ENCODE measurements at places on chromosomes 4 and X.

DNA sequence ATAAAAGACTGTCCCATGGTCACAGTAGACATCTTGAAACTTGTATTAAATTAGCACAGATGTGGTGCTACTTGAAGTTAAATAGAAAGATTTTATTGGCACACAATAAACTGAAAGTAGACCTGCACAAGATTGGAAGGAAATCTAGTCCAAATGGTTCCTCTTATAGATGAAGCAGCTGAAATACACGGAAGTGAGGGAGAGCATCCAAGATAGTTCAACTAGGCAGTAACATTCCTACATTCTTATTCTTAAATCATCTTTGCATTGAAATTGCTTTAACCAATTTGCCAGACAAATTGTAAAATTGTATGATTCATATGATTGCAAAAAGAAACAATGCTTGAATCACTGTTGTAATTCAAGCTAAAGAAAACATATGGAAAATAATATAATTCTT is 87.6 kb upstream of the VCX3B start:
- DNase-seq = no peak

DNA sequence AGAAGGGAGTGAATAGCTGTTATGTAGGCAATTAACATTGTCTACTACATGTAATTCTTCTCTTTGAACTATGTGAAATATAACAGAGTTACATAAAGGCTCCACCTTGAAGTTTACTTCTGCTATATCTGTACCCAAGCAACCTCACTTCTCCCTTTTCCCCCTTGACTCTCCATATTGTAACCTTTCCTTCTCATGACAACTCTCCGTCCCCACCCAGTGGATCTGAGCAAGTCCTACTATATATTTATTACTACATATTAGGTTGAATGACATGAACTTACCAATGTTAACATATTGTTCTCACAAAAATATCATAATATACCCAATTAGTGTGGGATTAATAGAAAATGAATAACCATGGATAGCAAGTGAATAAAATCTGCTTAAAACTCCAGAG is 93.2 kb upstream of the ATP8A1 start:
- no peak for DNase-seq

DNA sequence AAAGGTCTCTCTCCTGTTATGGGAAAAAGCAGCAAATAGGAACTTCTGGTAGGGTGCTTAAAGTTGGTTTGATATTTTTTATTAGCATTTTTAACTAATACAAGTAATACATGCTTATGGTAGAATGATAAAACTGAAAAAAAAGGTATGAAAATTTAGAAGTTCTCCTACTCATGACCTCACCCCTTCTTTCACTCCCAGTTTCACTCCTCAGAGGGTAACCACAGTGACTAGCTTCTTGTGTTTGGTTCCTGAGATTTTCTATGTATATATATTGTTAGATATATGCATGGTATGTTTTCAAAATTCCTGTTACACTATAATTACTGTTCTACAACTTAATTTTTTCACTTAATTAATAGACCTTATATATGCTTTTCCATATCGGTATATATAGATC is 66.5 kb downstream of the AR start:
- DNase-seq = no peak

DNA sequence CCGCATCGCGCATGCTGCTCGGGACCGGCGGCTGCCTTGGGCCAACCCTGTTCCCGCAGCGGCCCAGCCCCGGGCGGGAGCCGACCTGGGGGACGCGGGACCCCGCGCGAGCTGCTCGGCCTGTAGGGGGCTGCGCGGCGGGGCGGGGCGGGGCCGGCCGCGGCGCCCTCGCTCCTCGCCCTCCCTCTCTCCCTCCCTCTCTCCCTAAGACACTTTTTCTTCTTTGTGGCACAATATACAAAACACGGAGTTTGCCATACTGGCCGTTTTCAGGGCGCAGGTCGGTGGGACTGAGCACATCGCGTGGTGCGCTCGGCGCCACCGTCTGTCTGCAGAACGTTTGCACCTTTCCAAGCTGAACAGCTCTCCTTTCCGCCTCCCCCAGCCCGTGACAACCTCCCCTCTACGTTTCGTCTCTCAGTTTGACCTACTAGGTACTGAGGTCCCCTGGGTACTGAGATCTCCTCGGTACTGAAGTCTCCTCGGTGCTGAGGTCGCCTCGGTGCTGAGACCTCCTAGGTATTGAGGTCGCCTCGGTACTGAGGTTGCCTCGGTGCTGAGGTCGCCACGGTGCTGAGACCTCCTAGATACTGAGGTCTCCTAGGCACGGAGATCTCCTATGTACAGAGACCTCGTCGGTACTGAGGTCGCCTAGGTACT is 261.1 kb upstream of the PLCXD1 start:
- no peak for DNase-seq

- peak; percentile 85 for DNase-seq
Observed at GRCh38 chrX:132480581-132481203, 8.1 kb downstream of the MBNL3 start.

GRCh38 chr4:160026721-160027120 is 923.8 kb downstream of the RAPGEF2 start:
- peak; percentile 13 for DNase-seq

- DNase-seq = no peak
Observed at GRCh38 chr4:100450449-100450848, 67.4 kb downstream of the EMCN start.

- DNase-seq = peak; percentile 32
Observed at GRCh38 chr4:102036619-102037376, 246.3 kb downstream of the BANK1 start.

- no peak for DNase-seq
Observed at GRCh38 chr4:867526-868250, 41.8 kb upstream of the CPLX1 start.

DNA sequence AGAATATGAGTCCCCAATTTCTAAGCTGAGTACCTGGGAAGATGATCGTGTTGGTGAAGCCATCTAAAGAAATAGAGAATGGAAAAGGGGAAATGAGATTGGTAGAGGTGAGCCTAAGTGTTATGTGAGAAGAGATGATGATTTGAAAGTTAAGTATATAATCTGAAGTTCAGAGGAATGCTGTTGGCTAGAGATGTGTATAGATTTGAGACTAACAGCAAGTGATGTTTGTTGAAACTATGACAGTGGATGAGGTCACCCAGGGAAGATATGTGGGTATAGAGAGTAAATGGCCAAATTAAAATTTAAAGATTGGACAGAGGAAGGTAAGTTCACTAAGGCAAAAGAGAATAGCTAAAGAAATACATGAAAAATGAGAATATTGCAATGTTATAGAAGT is 324.2 kb downstream of the MAPK10 start:
- no peak for DNase-seq

DNA sequence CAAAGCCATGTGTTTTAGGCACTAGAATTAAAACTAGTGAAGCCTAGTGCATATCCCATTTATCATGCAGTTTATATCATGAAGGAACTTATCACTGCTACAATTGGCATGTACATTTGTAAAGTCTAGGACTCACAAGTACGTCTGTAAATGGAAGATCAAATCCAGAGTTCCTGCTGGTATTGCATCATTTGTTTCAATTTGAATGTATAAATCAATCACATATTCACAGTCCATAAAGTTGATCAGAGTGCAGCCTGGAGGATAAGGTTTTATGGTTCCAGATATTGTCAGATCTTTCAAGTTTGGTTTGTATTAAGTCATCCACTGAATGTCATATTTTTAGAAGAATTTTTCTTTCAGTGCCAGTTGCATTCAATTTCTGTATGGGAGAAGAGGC is 32.6 kb upstream of the PDE5A start:
- DNase-seq = no peak

- DNase-seq = no peak
Observed at GRCh38 chr4:171025776-171026175, 787.4 kb upstream of the GALNTL6 start.

DNA sequence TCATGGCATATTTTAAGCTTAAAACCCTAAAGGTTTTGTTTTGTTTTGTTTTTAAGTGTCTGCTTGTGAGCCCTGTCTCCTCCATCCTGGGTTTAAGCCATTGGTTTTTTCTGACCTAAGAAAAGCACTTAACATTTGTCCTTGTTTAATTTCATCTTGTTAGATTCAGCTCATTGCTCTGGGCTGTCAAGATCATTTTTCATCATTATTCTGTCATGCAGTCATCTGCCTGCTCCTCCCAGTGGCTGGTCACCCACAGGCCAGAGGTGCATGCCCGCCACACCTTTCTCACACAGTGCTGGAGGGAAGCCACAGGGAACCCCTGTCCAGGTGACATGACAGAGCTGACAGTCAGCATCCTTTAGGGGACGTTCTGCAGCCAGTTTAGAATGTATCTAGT is 11.7 kb upstream of the REELD1 start:
- no peak for DNase-seq

GRCh38 chrX:109622270-109622669 is 2.7 kb downstream of the KCNE5 start:
- DNase-seq = no peak

DNA sequence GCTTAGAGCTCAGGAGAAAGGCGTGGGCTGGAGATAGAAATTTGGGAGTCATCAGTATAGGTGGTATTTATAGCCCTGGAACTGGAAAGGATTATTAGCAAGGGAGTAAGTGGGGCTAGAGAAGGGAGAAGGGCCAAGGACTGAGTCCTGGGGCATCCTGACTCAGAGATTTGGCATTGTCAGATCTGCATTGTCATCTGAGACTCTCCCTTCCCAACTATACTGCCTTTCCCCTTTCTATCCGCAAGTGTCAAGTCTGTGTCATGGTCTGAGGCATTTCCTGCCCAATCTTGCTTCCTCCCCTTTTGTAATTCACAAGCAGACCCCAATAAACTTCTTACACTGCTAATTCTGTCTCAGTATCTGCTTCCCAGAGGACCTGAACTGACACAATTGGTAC is 24.4 kb upstream of the SLC25A43 start:
- DNase-seq = no peak

DNA sequence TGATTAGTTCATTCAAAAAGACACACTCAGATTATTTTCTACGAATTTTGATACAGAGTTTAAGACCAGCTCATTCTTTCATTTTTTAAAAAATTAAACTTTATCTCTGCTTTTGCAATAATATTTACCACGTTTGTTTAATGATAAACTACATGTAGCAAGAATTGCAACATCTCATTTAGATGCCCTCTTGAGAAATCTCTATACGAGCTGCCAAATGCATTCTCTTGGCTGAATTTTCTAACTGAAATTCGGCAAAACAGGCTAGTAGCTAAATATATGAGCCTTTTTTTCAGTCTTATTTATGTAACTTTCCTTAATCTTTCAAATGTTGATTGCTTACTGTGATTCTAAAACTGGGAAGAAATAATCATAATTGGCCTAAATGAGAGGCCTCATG is 2.1 kb upstream of the GC start:
- no peak for DNase-seq

- peak; percentile 48 for DNase-seq
Observed at GRCh38 chrX:3451571-3451970, 105.1 kb upstream of the MXRA5 start.

- no peak for DNase-seq
Observed at GRCh38 chr4:113901994-113902787, 77.3 kb downstream of the ARSJ start.

DNA sequence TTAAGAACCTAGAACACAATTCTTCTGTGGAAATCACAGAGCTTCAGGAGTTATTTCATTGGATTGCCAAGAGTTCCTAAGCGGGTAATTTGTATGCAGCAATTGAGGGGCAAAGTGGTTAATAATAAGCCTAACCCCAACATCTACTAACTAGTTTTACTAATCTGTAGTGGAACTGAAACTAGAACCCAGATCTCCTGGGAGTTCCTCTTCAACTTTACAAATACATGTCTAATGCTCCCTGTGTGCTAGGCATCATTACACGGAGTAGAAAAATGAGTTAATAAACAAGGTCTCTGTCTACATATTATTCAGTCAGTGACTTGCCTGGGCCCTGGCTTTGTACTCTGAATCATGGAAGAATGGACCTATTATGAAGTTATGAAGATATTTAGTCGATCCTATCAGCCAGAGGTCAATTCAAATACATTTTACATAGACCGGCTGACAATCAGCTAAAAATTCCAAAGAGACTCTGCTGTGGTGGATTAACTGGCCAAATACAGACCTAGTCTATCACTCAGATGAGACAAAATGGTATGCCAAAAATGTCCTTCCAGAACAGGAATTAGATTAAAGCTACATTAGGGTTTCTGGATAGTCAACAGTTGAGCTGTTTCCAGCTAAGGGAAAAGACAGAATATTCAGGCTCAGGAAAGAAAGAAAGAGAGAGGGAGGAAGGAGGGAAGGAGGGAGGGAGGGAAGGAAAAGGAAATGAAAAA is 326.0 kb downstream of the FBXW7 start:
- DNase-seq = no peak

GRCh38 chr4:162457071-162457865 is 293.5 kb upstream of the FSTL5 start:
- no peak for DNase-seq

DNA sequence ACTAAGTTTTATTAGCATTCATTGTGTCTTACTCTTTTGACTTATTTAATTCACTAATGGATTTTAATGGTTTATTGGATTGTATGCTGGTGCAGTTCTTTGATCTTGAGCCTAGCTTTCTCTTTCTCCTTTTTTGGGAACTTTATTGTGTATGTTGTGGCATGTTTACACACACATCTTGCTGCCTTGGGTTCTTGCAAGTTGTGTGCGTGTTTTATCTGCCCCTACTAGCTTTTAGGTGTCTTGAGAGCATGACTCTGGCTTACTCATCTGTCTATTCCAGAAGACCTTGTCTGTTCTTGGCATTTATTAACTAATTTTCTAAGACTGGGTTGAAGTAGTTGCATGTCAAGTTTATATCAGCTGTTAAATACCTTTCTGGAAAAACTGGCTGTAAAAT is 2.7 kb downstream of the TMEM165 start:
- no peak for DNase-seq

DNA sequence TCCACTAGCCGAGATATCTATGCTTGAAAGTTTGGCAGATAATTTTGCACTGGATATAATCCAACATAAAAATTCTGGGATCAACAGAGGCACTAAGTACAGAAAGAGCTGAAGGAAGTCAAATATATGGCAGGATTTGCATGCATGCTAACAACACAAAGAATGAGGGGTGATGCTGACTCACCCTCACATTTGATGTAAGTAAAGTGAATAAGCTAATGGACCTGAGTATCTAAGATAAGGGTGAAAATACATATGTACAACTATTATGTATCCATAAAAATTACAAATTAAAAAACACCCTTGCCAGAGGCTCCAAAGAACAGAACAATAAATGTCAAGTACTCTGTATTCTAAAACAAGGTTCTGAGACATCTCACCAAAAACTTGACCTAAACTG is 63.8 kb upstream of the PRDX4 start:
- no peak for DNase-seq

DNA sequence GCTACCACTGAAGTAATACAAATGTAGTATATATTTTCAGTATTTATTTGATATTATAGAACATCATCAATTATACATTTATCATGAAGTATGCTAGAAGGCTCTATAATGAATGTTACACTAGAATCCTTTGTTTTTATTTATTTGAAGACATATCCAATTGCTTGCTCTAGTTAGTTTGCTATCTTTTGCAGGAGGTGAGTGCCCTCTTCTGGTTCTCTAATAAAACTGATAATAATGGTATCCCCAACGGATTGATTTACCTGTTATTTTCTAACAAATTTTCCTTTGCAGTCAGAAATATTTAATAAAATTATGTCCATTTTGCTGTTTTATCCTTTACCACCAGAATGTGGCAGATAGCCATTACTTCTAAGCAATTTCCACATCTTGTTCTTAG is 274.3 kb upstream of the TACR3 start:
- no peak for DNase-seq

Data from fibroblast of skin of left quadriceps (primary cell).